ENCODE measurements at places on chromosomes 3 and 15. TPM values are rescaled to one million over a fixed set of nuclear protein-coding genes. Genes with fewer than 3 reads are reported as not detected.

GRCh38 chr3:186664119-186664495, 1.7 kb upstream of the HRG start:
- no peak overlapping the region for H3K27ac ChIP-seq
- H3K4me1 ChIP-seq: peaks cover 34% of the 10 kb centered on the region
- DNase-seq: no peak
- H3K4me3 ChIP-seq: no peak overlapping the region
- no peaks in the 10 kb centered on the region for H3K27me3 ChIP-seq

Gene SLC12A8
- total RNA-seq: 0.13 TPM

Gene VIPR1
- total RNA-seq: 0.04 TPM

Gene AHSG
- total RNA-seq: 2,043 TPM

DNA sequence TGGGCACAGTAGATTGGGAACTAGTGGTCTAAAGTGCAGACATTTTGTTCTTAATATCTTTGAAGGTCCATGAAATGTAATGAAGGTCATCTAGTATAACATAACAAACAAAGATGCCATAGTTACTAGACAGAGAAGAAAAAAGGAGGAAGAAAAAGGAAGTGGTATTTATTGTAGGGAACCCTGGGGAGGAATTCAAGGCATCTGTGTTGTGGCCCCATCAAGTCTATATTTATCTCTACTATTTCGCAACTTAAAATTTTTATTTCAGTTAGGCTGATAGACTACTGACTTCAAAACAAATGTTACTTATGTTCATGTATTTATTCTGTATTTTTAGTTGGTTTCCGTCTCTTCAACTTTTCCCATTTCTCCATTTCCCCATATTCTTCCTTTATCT, 48.9 kb upstream of the ZDHHC23 start:
- H3K4me3 ChIP-seq: no peak overlapping the region
- H3K27ac ChIP-seq: no peak overlapping the region
- no peak for DNase-seq
- no peaks in the 10 kb centered on the region for H3K36me3 ChIP-seq
- peaks cover 9% of the 10 kb centered on the region for H3K4me1 ChIP-seq

- H3K27ac ChIP-seq: no peak overlapping the region
- no peak for DNase-seq
- H3K27me3 ChIP-seq: no peaks in the 10 kb centered on the region
- H3K36me3 ChIP-seq: no peaks in the 10 kb centered on the region
- H3K4me3 ChIP-seq: no peak overlapping the region
- no peaks in the 10 kb centered on the region for H3K4me1 ChIP-seq
These were observed 713.5 kb downstream of the GRM7 start for GRCh38 chr3:7574435-7574834.

Gene MYL3
- not detected for total RNA-seq

DNA sequence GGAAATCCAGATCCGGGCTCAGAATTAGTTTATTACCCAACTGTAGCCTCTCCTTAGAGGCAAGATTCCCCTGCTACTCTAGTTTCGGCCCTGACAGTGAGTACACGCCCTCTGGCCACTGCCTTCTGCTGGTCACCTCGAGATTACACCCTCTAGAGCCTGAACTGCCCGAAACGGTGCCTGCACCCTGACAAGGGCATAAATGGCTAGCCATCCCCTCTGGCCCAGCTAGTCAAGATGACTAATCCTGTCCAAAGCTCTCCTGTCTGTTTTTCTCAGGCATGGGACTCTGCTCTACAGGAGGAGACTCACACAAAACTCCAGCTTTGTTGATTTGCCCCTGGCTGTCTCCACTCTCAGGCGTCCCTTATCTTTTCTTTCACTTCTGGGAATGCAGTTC, 150.5 kb upstream of the UBE2E2 start:
- DNase-seq: no peak
- no peak overlapping the region for H3K4me3 ChIP-seq
- H3K4me1 ChIP-seq: no peaks in the 10 kb centered on the region
- no peak overlapping the region for H3K27ac ChIP-seq
- no peaks in the 10 kb centered on the region for H3K36me3 ChIP-seq
- no peaks in the 10 kb centered on the region for H3K27me3 ChIP-seq

DNA sequence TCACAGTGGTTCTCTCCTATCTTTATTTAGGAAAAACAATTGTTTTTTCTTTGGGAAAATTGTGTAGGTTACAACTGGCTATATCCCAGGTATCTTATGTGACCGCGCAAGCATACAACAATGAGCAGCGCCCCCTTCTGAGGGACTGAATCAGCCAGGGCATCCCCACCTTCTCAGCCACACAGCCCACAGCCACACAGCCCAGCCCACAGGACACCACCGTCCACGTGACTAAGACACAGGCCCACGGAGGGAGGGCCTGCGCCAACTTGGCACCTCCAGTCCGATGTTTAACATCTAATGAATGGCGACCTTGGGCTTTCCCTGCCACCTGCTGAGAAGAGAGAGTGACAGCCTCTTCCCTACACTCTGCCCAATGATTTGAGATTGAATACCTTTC, 68.1 kb downstream of the ATP10A start:
- H3K27ac ChIP-seq: no peak overlapping the region
- no peak for DNase-seq
- H3K27me3 ChIP-seq: no peaks in the 10 kb centered on the region
- H3K4me3 ChIP-seq: no peak overlapping the region
- no peaks in the 10 kb centered on the region for H3K36me3 ChIP-seq

GRCh38 chr3:187812496-187812895, 67.2 kb upstream of the BCL6 start:
- H3K4me3 ChIP-seq: no peak overlapping the region
- peaks cover 50% of the 10 kb centered on the region for H3K4me1 ChIP-seq
- DNase-seq: no peak
- no peaks in the 10 kb centered on the region for H3K36me3 ChIP-seq

DNA sequence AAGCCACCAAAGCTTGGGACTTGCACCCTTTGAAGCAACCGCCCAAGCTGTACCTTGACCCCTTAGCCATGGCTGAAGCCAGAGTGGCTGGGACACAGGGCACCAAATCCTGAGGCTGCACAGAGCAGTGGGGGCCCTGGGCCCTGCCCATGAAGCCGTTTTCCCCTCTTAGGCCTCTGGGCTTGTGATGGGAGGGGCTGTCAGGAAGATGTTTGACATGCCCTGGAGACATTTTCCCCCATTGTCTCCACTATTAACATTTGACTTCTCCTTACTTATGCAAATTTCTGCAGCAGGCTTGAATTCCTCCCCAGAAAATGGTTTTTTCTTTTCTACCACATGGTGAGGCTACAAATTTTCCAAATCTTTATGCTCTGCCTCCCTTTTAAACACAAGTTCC, 522.2 kb downstream of the EDEM1 start:
- H3K4me1 ChIP-seq: no peaks in the 10 kb centered on the region
- H3K27ac ChIP-seq: no peak overlapping the region
- H3K4me3 ChIP-seq: no peak overlapping the region
- H3K36me3 ChIP-seq: no peaks in the 10 kb centered on the region

- H3K27ac ChIP-seq: no peak overlapping the region
- no peaks in the 10 kb centered on the region for H3K4me1 ChIP-seq
- H3K4me3 ChIP-seq: no peak overlapping the region
- DNase-seq: no peak
- H3K27me3 ChIP-seq: no peaks in the 10 kb centered on the region
These were observed 446.6 kb upstream of the BCHE start for GRCh38 chr3:166283840-166284239.

Gene UROC1
- total RNA-seq: 0.74 TPM

Gene ARGFX
- not detected for total RNA-seq

DNA sequence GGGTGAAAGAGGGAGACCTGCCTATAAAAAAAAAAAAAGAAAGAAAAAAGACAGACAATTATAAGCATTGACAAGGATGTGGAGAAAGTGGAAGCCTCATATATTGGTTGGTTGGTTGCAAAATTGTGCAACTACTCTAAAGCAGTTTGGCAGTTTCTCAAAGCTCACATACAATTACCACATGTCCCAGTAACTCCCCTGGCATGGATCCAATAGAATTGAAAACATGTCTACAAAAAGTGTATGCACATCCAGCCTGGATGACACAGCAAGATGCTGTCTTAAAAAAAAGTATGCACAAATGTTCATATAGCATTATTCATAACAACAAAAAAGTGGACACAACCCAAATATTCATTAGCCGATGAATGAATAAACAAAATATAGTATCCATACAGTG, 19.5 kb downstream of the SETMAR start:
- H3K27me3 ChIP-seq: no peaks in the 10 kb centered on the region
- H3K4me1 ChIP-seq: no peaks in the 10 kb centered on the region
- no peak overlapping the region for H3K4me3 ChIP-seq
- no peaks in the 10 kb centered on the region for H3K36me3 ChIP-seq

DNA sequence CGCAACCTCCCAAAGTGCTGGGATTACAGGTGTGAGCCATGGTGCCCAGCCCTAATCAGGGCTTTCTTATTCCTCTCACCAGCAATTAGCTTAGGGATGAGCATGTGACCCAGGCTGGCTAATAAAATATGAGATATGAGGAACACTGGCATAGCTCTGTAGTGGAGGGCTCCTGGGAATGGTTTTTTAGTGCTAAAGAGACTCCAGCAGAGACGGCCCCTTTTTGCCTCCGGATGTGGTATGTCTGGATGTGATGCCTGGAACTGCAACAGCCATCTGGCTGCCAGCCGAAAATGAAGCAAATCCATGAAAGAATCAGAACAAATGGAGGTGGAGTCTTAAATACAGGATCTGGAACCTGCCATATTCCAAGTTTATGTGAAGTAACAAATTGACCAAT, 69.1 kb upstream of the MAGI1 start:
- peaks cover 2% of the 10 kb centered on the region for H3K27me3 ChIP-seq
- H3K4me1 ChIP-seq: peaks cover 8% of the 10 kb centered on the region
- no peak overlapping the region for H3K27ac ChIP-seq
- no peaks in the 10 kb centered on the region for H3K36me3 ChIP-seq
- no peak for DNase-seq
- no peak overlapping the region for H3K4me3 ChIP-seq

Gene EPHA3
- not detected for total RNA-seq

DNA sequence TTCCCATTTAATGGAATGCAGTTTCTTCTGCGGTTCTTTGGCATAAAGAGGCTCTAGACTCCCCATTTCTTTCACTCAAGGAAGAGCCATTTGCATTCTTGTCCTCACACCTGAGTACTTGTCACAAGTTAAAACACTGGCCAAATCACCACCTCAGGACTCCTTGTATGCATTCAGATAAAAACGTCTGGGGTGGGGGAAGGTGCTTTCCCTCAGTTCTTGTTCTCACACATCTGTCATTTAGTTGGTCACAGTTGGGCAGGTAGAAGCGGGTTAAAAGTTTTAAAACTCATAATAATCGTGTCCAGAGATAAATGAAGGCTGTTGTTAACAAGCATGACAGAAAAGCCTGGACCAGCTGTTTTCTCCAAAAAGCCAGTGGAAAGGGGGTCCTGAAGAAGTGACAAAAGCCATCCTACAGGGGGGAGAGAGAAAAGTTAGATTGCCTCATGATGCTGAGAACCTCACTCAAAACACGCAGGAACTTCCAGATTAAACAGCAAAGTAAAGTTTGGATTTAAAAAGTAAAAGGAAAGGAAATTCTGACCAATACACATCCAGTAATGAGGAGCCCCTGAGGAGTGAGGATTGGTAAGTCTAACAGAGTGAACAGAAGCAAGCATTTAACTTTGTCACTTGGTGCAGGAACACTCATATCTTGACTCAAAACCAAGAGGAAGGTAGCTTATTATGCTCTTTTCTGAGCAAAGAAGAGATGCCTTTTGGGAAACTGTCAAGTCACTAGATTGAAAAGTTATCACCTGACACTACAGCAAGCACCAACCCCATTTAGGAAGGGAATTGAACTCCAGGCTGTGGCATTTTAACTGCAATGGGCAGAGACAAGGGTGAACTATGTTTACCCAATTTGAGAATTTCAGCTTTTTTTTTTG, 2.8 kb downstream of the BCL2L10 start:
- no peak for DNase-seq
- H3K4me1 ChIP-seq: peaks cover 50% of the 10 kb centered on the region
- no peaks in the 10 kb centered on the region for H3K27me3 ChIP-seq
- no peak overlapping the region for H3K4me3 ChIP-seq
- H3K36me3 ChIP-seq: no peaks in the 10 kb centered on the region
- H3K27ac ChIP-seq: no peak overlapping the region

Gene GCNT3
- 7.7 TPM for total RNA-seq

DNA sequence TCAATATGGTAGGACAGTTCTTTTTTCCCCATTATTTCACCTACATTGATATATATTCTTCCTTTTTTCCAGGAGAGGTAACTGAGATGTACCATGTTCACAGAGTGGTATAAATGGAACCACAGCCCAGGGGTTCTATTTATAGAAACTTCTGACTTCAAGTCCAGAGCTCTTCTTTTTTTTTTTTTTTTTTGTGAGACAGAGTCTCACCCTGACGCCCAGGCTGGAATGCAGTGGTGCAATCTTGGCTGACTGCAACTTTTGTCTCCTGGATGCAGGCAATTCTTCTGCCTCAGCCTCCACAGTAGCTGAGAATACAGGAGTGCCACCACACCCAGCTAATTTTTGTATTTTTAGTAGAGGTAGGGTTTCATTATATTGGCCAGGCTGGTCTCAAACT, 267.1 kb upstream of the TPRG1 start:
- no peaks in the 10 kb centered on the region for H3K27me3 ChIP-seq
- no peak overlapping the region for H3K4me3 ChIP-seq
- no peak overlapping the region for H3K27ac ChIP-seq
- H3K4me1 ChIP-seq: peaks cover 6% of the 10 kb centered on the region
- H3K36me3 ChIP-seq: no peaks in the 10 kb centered on the region
- peak; percentile 13 for DNase-seq

Gene PLCH1
- 3.0 TPM for total RNA-seq

DNA sequence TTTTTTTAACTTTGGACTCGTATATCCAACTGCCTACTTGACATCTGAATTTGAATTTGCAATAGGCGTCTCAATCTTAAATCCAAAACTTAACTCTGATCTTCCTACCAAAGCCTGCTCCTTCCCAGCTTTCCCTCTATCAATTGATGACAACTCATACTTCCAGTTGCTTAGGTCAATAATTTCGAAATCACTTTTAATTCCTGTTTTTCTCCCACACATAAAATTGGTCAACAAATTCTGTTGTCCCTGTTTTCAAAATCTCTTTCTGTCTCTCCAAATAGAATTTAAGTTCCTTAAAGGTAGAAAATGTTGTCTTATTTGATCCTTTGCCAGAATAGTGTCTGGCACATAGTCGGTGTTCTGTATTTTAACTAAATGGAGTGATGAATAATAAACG, 332.4 kb downstream of the SATB1 start:
- no peaks in the 10 kb centered on the region for H3K36me3 ChIP-seq
- H3K4me3 ChIP-seq: no peak overlapping the region

DNA sequence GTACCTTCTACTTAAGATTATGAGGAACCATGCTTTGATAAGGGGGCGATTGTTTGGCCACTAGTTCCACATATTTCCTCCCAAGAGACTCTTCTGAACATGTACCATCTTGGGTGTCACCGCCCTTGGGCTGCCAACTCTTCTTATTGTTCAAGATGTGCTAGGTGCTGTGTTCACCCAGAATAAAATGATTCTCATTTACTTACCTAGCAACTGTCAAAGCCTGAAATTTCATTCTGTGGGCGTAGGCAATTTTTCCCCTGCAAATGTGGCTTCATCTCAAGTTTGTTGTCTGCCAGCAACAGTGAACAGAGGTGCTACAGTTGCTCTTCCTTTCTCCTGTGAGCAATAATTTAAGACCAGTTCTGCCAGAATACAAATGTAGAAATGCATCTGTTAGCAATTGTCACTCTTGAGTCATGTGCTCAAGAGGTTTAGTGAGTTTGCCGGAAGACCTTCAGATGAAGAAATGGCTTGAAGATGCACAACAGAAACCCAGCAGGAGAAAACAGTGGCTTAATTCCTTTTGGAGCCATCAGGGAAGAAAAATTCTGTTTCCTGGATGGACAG, 41.3 kb upstream of the RARB start:
- no peak for DNase-seq
- H3K27me3 ChIP-seq: no peaks in the 10 kb centered on the region
- H3K4me3 ChIP-seq: no peak overlapping the region
- no peaks in the 10 kb centered on the region for H3K4me1 ChIP-seq
- no peak overlapping the region for H3K27ac ChIP-seq

Gene ROPN1
- total RNA-seq: not detected

Data from HepG2 (cell line).